Caki2 (cell line): ENCODE measurements at places on chromosomes 5 and 9.

GRCh38 chr9:116656501-116656971 lies 30.6 kb upstream of the TRIM32 start:
- no peak for DNase-seq

DNA sequence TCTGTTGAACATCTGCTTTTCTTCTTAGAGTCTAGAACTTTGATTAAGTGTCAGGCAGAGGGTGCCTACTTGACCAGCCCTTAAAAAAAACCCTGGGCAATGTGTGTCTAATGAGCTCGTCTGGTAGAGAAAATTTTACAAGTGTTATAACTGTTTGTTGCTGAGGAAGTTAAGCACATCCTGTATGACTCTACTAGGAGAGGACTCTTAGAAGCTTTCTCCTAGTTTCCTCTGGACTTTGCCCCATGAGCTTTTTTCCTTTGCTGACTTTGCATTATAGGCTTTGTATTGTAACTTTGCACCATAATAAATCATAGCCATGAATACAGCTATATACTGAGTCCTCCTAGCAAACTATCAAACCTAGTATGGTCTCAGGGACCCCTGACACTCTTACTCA lies 39.4 kb downstream of the GNG10 start:
- DNase-seq, result no peak

GRCh38 chr9:88011005-88011766 lies 36.9 kb upstream of the CDK20 start:
- peak; percentile 8 for DNase-seq

DNA sequence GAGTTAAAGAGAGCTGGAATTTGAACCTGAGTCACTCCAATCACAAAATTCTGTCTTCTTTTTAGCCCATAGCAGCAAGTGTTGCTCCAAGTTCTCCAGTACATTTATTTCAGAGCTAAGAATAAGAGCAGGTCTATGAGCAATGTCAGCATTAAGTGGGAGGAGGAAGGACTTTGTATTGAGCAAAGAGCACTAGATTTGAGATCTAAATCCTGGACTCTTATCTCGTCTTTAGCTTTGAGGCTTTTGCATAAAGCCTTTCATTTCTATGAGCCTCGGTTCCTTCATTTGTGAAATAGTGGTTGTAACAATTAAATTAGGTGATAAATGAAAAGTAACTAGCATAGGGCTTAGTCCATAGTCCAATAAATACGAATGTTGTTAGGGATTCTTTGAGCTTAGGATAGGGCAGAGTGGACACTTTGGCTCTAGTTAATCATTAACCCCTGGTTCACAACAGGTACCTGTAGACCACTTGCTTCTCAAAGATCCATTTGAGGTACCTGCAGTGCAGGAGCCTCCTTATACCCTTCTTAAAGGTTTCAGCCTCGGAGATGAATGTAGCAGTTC lies 464.1 kb upstream of the KLF4 start:
- no peak for DNase-seq

DNA sequence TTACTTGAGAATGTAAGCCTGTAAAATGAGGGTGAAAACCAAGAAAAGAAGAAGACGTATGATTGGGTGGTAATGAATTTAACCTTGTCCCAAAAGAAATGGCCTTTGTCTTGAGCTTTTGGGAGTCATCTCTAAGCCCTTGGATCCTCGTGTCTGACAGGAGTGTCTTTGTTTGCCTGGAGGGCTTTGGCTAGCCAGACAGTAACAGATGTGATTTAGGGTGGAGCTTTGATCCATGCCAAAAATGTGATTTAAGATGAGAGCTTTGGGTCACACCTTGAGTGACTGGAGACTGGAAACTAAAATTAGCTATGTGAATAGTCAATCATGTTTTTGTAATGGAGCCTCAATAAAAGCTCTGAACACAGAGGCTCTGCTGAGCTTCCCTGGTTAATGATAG lies 25.9 kb upstream of the ZFAND5 start:
- DNase-seq, result no peak

GRCh38 chr5:156681265-156681664 lies 168.8 kb upstream of the PPP1R2B start:
- no peak for DNase-seq

- no peak for DNase-seq
Measured at GRCh38 chr5:61600945-61601511, 269.0 kb downstream of the ZSWIM6 start.

- DNase-seq, result peak; percentile 21
Measured at GRCh38 chr9:82168585-82168984, 180.0 kb downstream of the SPATA31D1 start.

DNA sequence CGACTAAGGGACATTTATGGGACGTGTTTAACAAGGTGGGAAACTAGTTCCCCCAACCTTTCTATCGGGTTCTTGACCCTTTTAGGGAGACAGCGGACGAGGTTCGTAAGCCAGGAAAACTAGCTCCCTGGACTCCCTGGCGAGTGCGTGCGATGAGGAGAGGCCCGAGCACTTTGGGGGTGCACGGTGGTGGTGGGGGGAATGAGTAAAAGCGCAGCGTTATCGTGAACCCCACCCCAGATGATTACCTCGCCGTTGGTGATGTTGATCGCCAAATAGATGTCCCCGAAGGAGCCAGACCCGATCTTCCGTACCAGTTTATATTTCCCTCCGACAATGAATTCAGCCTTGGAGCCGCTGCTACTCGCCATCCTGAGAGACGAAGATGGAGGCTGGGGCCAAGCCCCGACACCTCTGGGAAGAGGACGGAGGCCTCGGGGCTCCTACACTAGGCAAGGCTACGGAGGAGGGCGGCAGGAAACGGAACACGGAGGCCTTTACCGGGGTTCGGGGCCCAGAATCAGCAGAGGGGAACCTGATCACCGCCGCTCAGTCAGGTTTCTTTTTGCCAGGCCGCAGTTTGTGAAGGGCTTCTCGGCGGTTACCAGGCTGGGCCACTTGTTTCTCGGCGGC lies 529 bp downstream of the CSNK1A1 start:
- no peak for DNase-seq

- no peak for DNase-seq
Measured at GRCh38 chr9:90996154-90997065, 194.8 kb downstream of the SYK start.

- no peak for DNase-seq
Measured at GRCh38 chr5:52665559-52665958, 122.2 kb upstream of the ITGA1 start.

DNA sequence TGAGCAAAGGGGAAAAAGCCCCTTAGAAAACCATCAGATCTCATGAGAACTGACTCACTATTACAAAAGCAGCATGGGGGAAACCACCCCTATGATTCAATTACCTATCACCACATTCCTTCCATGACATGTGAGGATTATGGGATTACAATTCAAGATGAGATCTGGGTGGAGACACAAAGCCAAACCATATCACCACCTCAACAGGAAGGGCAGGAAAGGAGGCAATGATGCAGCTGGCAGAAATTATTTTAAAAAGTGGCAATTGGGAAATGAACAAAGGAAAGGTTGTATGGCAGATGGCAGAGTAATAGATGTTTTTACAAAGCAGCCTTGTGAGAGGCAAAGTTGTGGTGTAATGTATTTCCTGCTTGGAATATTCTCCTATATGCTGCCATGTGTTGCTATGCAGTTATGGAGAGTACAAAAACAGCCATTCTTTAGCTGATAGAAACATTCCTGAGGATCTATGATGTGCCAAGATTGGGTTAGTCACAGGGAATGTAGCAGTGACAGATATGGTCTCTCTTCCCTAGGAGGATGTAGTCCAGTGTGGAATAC lies 138.8 kb downstream of the SMC2 start:
- DNase-seq, result peak; percentile 3

GRCh38 chr5:76368941-76369340 lies 34.1 kb upstream of the IQGAP2 start:
- DNase-seq, result no peak

DNA sequence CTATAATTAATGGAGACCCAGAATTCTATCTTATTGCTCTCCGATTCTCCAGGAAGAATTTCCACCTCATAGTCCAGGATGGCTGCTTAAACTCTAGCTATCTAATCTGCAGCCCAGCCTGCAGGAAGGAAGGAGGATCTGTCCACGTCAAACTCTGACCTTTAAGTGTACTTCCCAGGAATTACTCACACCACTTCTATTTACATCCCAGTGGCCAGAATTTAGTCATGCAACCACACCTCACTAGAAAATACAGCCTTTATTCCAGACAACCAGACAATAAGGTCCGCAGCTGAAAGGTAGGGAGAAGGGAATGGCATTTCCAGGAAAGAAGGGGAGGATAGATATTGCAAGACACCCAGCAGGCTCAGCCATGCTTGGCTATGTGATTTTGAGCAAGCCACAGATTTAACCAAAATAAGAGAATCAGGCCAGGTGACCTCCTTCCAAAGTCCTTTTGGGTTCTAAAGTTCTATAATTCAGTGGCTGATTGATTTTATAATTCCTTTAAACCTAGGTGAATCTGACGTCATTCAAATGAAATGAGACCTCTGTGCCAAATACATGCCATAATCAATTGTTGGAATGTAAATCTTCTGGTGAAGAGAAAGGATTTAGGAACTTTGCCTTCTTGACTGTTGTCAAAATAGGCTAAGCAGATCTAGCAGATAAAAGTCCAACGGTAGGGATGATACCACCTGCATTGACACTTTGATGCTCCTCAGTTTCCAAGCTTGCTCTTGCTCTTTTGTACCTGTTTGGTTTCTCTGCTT lies 3.7 kb upstream of the DENND1A start:
- peak; percentile 31 for DNase-seq

DNA sequence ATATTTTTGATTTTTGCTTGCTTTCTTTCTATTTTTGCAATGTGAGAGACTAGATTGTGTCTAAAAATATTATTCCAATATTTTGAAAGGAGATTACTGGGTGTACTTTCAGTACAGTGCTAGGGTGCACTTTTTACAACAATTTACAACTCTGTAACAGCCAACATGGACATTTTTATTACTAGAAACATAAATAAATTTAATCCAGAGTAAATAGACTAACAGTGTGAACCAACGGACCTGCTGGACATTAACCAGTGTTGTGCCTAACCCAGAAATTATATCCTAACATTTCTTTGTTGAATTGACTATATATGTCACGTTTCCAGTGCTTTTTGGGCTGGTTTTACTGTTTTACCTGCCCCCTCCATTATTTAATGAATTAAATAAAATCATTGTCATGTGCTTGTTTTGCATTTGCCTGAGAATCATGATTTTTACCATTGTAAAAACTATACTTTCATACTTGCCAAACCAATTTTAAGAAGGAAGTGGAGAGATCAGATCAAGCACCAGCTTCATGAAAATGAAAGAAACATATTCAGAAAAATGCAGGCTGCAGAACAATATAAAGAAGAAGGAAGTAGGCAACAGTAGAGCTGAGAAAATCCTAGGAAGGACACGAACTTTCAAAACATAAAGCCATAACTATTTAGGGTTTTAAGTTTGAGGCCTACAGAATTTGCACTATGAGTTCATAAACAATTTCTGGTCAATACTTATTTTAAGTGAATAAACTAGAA lies 400.8 kb upstream of the PIK3R1 start:
- DNase-seq, result no peak

DNA sequence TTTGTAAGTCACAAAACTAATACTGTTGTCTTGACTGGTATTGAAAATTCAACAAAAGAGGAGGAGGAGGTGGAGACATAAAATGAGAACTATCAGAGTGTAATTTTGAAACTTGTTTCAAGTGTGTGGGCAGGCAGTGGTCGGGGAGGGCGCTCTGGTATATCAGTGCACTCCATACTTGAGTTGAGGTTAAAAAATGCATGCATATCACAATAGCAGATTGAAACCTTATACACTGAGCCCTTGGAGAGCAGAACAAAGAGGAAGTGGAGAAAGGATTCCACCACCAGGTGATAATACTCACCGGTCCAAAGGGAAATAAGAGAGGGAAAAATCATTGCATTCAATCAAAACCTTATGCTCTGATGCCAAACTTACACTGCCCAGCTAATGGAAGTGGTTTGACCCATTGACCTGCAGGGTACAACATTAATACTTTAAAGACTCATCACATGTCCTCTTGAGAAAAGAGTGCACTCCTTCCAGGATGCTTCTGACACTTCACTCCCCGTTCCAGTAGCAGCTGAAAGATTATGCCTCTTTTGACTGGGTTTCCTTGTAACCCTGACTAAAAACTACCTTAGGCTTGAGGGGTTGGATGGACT lies 79.5 kb upstream of the FAM169A start:
- no peak for DNase-seq

GRCh38 chr5:27450607-27451006 lies 412.2 kb upstream of the CDH9 start:
- no peak for DNase-seq

GRCh38 chr9:37197158-37198038 lies 77.0 kb downstream of the ZCCHC7 start:
- DNase-seq, result no peak

DNA sequence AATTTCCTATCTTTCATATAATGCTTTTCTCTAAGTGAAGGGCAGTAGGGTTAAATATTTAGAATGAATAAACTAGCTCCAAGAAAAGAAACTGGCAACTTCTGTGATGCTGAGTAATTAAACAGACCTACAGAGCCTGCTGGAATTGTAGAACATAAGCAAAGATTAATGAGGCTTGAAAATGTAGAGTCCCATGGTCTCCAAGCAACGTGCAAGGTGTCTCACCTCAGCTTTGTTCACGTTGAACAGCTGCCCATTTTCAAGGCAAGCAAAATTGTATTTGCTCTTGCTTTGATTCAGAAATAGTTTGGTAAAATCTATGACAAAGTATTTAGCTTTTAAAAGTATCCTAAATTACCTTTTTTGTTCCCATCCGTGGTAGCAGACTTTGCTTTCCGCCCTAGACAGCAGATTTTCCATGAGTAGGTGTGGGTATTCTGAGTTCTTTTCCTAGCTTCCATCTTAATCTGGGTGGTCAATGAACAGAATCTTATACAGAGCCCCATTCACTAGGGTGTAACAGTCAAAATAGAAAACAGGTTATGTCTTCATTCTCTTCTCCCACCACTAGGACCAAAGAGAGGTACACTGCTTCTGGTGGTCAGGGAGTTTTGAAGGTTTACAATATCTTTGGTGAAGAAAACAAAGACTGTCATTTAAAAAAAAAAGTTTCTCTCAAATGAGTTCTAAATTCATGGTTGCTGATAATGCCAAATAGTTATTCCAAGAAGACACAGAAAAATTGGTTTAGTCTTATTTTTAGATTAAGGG lies 52.1 kb upstream of the TYRP1 start:
- DNase-seq, result peak; percentile 69

GRCh38 chr5:132072528-132072927 lies 1.1 kb upstream of the CSF2 start:
- DNase-seq, result no peak

GRCh38 chr5:122727112-122727541 lies 47.8 kb upstream of the SNX2 start:
- peak; percentile 4 for DNase-seq

GRCh38 chr9:108235609-108236008 lies 620.2 kb downstream of the ACTL7B start:
- DNase-seq, result no peak
